OCI-LY7 (cell line): ENCODE measurements at places on chromosomes 3 and 15. TPM values are rescaled to one million over a fixed set of nuclear protein-coding genes. Genes with fewer than 3 reads are reported as not detected.

Gene BMF
- 11.1 and 11.3 TPM in 2 replicates for total RNA-seq

DNA sequence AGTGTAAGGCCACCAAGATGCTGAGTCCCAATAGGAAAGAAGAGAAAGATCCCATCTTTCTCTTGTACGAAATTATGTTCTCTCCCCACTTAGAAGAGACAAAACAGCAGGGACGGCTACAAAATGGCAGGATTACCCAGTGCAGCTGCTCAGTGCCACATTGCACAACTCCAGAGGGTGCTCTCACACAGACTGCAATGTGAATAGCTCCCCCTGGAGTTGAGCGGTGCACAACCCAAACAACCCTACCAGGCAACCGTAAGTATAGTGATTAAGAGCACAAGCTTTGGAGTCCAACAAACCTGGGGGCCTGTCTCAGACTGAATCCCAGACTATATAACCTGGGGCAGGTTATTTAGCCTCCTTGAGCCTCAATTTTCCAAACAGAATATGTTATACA is 3.1 kb upstream of the BHLHE40 start:
- peak; percentile 27 for DNase-seq

Gene GCSAM
- 195 and 247 TPM in 2 replicates for total RNA-seq

GRCh38 chr3:126201168-126201567 is 20.8 kb upstream of the ALDH1L1 start:
- no peak for DNase-seq

Gene POPDC2
- 0.96 and 1.3 TPM in 2 replicates for total RNA-seq

- no peak for DNase-seq
Observed at GRCh38 chr3:124607163-124607562, 123.1 kb upstream of the UMPS start.

- no peak for DNase-seq
Observed at GRCh38 chr3:145133281-145133680, 1027.7 kb downstream of the PLOD2 start.

GRCh38 chr3:49930168-49930690 is 618 bp upstream of the MON1A start:
- DNase-seq: no peak

GRCh38 chr3:111509308-111509707 is 32.7 kb upstream of the CD96 start:
- DNase-seq: no peak

Gene STRIT1
- total RNA-seq: not detected in 2 replicates

DNA sequence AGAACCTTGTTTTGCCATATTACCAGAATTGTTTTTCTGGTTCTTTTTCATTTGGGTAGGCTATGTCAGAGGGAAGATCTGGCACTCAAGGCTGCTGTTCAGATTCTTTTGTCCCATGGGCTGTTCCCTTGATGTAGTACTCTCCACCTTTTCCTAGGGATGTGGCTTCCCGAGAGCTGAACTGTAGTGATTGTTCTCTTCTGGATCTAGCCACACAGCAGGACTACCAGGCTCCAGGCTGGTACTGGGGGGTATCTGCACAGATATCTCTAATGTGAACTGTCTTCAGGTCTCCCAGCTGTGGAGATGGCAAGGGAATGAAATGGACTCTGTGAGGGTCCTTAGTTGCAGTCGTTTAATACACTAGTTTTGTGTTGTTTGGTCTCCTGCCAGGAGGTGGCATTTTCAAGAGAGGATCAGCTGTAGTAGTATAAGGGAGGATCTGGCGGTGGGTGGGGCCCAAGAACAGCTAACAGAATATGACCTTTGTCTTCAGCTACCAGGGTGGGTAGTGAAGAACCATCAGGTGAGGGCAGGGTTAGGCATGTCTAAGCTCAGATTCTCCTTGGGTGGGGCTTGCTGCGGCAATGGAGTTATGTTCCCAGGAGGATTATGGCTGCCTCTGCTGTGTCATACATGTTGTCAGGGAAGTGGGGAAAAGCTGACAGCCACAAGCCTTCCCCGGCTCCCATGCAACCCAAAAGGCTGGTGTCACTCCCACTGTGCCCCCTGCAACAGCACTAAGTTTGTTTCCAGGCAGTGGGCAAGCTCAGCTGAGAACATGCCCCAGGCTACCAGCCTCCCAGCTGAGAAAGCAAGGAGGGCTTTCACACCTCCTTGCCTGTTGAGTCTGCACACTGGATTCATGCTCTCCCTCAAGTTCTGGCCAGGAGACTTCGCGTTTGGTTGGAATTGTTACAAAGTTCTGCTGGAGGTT is 252.5 kb downstream of the ISL2 start:
- no peak for DNase-seq

- no peak for DNase-seq
Observed at GRCh38 chr3:151800431-151800830, 13.5 kb upstream of the AADAC start.

Gene SLC9C1
- not detected in 2 replicates for total RNA-seq

DNA sequence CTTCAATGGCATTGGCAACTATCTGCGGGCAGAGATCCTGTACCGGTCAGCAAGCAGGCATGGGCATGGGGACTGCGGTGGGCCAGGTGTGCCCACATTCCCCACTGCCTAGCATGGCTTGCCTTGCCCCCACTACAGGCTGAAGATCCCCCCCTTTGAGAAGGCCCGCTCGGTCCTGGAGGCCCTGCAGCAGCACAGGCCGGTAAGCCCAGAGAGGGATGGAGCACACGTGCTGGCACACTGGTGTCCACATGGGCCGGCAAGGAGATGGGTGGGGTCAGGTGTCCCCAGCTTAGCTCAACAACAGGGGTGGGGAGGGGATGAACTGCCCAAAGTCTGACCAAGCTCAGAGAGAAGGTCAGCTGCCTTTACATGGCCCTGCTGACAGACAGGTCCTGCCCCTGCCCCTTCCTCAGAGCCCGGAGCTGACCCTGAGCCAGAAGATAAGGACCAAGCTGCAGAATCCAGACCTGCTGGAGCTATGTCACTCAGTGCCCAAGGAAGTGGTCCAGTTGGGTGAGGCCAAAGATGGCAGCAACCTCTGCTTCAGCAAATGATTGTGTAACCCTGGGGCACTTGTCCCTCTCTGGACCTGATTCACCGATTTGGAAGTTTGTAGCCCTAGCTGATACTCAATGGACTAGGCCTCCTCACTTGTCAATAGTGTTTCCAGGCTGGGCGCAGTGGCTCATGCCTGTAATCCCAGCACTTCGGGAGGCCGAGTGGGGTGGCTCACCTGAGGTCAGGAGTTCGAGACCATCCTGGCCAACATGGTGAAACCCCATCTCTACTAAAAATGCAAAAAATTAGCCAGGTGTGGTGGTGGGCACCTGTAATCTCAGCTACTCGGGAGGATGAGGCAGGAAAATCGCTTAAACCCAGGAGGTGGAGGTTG is 5.6 kb downstream of the NEIL1 start:
- no peak for DNase-seq

Gene SNAPC5
- 25.7 and 26.5 TPM in 2 replicates for total RNA-seq

Gene ZPLD1
- not detected in 2 replicates for total RNA-seq

GRCh38 chr3:63993653-63994079 is 29.6 kb downstream of the PSMD6 start:
- peak; percentile 69 for DNase-seq

- DNase-seq: no peak
Observed at GRCh38 chr3:72336821-72337479, 511.3 kb downstream of the SHQ1 start.

- no peak for DNase-seq
Observed at GRCh38 chr3:95731753-95732152, 1082.6 kb upstream of the EPHA6 start.

DNA sequence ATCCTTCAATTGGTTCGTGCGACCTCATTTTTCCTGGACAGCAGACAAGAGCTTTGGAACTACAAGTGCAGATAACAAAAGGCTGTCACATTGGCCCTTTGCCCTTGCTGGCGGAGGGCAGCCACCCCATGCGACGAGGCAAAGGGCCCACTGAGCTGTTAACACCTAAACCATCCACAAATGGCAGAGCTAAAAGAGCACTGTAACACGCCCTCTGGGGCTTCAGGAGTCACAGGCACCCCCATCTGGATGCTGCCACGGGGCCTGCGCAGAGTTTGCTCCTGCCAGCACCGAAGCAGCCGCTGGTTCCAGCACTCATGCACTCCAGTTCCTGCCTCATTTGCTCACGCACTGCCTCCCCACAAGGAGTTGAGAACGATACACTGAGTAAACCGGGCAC is 524.9 kb downstream of the ZNF385D start:
- no peak for DNase-seq

Gene FGD5
- total RNA-seq: 0.21 TPM in 1 of 2 replicates, not detected in the other

DNA sequence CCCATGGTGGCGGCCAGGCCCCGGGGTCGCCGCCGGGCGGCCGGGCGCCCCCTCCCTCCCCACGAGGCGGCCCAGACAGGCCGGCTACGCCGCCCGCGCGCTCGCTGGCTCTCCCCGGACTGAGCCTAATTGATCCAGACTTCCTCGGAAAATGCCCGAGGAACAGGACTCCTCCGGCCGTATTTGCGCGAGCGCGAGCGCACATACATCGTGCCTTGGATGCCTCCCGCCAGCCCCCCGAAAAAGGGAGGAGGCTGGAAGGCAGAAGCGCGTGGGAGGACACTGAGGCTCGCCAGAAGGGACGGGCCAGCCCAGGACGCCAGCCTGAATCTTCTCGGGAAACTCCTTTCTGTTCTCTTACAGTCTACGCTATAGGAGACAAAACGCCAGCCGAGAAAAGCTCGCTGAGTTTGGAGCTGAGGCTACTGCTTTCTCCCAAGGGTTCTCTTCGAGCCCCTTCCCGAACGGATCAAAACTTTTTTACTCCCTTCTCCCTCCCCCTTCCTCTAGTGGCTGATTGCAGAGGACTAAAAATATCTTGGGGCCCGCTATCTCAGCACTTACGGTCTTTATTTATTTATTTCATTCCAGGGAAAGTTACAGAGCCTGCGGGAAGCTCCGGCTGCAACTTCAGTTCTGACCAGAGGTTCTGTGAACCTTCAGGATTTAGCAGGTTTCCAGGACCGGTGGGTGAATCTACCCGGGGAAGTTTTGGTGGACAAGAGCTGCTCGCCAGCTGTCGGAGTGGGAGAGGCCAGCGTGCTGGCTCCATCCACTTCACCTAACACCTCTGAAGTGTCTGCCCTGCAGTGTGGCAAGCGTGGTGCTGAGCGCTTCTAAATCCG is at the start of gene PDZRN3:
PDZRN3 (minus strand) TSS at position 121 of the 845 bp plus-strand sequence.
- no peak for DNase-seq

DNA sequence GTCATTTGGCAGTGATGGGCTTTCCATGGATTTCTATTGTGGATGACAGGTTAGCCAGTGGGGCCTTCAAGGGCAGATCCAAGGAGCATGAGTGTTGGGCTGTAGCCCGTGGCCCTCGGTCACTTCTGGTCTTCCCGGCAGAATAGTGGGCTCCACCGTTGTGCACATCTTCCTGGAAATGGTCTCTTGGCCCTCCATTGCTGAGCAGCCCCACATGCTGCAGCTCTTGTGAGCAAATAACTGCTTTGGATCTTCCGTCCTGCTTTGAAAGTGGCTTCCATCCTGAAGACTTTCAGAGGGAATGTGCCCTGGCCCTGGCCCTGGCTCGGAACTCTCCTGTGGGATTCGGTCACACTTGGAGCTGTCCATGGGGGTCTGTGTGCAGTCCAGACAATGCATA is 102.8 kb downstream of the SNRPN start:
- DNase-seq: no peak

Gene ROPN1B
- total RNA-seq: not detected in 2 replicates

DNA sequence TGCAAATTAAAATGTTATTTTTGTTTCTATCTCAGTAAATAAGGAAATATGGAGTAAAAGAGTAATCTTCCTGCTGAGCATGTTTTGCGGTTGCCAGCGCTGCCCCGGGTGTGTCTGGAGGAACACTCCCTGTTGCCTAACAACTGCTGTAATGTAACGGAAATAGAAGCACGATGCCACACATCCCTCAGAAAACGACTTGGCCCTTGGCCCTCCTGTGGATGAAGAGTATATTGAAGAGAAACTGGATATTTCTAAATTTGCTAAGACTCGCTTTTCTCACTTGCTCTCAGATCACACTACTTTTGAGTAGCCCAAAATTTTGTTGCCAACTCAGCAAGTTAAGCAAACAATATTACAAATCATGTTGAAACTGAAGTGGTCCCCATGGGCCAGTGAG is 18.9 kb downstream of the CX3CR1 start:
- DNase-seq: peak; percentile 65

- no peak for DNase-seq
Observed at GRCh38 chr15:70172124-70172523, 74.4 kb upstream of the TLE3 start.
